Epithelial cell of esophagus (primary cell): ENCODE measurements at places on chromosomes 2 and 18.
A peak's percentile ranks its signal among the peaks of the same experiment; 100 is the strongest.

DNA sequence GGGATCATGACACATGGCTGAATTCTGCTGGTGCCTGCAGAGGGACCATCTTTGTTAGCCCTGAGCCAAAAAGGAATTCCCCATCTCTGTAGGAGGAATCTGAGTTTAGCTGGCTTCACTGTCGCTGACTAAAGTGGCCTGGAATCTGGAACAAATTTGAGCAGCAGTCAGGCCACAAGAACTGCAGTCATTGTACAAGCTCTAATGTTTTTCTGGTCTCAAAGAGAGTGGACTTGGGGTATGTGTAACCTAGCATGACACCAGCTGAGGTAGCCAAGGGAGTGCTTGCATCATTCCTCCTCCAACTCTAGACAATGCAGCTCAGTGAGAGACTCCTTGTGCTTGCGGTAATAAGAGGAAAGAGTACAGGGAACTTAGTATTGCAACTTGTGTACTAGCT, 539.1 kb upstream of the LRRTM4 start:
- DNase-seq, result no peak

- DNase-seq, result no peak
These were observed 1108.1 kb upstream of the CHAC2 start for GRCh38 chr2:52659546-52659945.

GRCh38 chr2:56191617-56192016, 7.8 kb downstream of the CCDC85A start:
- DNase-seq, result peak; percentile 57

DNA sequence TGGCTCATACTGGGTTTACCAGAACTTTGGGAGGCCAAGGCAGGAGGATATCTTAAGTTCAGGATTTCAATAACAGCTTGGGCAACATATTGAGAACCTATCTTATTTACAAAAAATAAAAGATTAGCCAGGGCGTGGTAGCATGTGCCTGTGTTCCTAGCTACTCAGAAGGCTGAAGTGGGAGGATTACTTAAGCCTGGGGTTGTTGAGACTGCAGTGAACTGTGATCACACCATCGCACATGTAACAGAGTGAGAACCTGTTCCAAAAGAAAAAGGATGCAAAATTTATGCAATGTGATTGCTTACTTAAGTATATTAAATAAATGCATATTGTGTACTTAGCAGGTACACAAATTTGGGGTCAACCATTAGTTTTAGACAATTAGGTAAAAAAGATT, 768.9 kb upstream of the CDH7 start:
- no peak for DNase-seq

DNA sequence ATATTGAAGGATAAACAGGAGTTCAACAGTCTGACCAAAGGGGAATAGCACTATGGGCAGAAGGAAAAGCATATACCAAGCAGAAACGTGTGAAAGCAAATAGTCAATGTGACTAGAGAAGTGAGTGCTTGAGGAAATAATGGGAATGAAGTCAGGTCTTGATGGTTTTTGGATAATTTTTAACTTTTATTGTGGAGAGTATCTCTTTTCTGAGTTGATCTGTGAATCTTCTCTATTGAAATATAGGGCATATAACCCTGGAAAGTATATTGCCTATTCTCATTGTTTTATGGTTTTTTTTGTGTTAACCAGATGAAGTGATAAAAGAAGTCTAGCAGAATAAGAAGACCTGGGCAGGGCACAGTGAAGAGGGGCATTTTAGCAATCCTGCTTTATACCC, 16.4 kb upstream of the FABP1 start:
- DNase-seq, result no peak

GRCh38 chr2:233474308-233475160, 92.0 kb downstream of the USP40 start:
- DNase-seq, result no peak

GRCh38 chr2:158882297-158882696, 86.1 kb upstream of the TANC1 start:
- no peak for DNase-seq

- DNase-seq, result no peak
These were observed 177.6 kb downstream of the MTX2 start for GRCh38 chr2:176446718-176447414.

GRCh38 chr2:133654949-133655348, 86.7 kb upstream of the NCKAP5 start:
- no peak for DNase-seq

GRCh38 chr2:178197791-178198190, 3.5 kb downstream of the OSBPL6 start:
- DNase-seq, result no peak

- no peak for DNase-seq
These were observed 76.5 kb downstream of the MEX3C start for GRCh38 chr18:51120809-51121596.

DNA sequence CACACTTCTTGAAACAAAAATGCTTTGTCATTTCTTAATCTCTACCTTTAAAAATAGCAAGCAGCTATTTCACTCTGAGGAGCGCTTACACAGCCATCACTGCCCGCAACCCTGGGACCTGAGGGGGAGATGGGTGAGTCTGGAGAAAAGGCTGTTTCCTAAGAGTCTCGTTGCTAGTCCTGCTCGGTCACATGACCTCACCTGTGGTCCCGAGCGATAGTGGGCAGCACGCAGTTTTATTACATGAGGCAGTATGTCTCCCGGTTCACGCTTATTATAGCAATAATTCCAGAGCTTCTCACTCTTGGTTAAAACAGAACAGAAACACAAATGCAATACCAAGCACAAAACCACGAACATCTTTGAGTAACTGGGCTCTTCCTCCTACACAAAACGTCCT, 105.3 kb downstream of the ZNF516 start:
- DNase-seq, result no peak

DNA sequence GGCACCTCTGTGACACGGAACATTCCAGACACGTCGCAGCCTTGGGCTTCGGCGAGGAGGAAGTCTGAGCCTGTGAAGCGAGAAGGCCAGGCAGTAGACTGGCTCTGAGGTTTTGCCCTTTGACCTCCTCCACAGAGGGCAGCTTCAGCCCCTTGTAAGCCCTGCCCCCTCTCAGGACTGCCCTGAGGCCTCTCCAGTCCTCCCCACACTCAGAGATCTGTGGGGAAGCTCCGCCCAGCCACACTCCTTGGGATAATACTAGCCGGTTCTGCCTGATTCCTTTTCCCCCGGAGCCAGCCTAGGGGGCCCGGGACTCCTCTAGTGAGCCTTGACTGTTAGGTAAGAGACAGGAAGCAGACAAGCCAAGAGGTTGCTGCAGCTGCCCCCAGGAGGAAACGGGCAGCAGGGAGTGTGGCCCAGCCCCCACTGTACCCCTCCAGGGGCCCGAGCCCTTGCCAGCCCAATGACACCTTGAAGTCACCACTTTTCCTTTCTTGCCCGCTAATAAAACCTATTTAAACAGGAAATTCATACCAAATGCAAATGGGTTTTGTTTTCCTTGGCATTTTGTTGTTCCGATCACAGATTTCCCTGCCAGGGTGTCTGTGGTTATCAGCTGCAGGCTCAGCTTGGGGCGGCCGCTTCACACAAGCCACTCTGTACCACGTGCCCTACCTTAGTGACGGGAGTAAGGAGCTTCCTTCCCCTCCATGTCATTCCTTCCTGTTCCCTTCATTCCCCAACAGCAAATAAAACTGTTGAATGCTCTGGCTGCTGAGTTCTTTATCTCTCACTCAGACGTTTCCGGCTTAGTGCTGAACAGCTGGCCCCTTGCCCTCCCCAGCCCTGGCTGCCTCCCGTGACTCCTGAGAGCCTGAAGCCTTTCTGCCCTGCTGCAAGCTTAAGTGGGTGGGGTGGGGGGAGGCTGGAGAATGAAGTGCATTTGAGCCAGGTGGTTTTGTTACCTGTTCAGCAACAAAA, 124.7 kb downstream of the CABLES1 start:
- peak; percentile 51 for DNase-seq
